ENCODE measurements at places on chromosomes 4 and X.

DNA sequence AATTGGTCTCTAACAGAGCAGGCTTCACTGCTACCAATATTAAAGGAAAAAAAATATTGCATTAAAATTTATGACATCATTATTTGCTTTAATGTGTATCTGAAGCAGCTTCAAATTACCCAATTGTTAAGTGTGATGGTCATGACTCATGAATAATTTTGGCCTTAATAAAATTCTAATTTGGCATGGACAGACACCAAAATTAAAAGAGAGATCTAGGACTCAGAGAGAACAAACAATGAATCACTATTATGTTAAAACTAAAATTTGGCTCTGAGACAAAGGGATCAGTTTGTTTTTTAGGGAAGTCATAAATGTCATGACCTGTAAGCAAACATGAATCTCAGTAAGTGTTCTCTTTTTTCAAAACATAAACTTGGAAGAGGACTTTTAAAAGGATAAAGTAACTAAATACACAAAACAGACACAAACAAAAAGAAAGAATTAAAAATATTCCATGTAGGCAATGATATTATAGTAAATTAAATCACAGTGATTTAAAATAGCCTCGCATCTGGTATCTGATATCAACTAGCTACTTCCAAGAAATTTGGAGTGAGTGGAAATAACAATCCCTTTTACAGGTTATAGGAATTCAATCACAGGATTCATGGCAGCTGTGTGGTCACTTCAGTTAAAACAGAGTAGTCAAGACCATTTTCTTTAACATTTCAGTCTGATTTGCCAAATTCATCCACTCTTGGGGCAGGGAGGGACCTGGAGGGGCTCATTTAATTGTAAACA is 11.6 kb downstream of the VEGFC start:
- DNase-seq: no peak

- DNase-seq: no peak
These were observed 5.7 kb upstream of the SPANXN2 start for GRCh38 chrX:143726296-143726695.

- no peak for DNase-seq
These were observed 217.9 kb downstream of the ARAP2 start for GRCh38 chr4:36026348-36026880.

GRCh38 chr4:73161527-73162185 is 92.1 kb upstream of the COX18 start:
- no peak for DNase-seq

DNA sequence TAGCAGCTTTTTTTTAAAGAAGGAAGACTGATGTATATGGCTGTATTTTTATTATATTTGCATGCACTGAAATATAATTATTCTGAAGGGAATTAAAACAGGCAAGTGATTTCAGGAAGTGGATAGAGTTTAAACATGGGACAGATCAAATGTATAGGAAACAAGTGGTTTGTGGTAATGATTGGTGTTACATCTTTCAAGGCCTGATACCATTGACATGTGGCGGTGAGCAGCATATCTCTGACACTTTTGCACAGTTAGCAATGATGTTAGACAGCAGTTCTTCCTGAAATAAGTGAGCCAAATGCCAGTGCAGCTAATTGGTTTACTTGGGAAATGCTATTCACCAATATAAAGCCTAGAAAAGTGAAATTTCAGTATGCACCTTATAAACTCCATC is 272.1 kb downstream of the RPA4 start:
- no peak for DNase-seq

GRCh38 chr4:157291071-157291470 is 70.5 kb downstream of the GRIA2 start:
- DNase-seq: peak; percentile 22

- no peak for DNase-seq
These were observed 284.8 kb downstream of the AFF2 start for GRCh38 chrX:148785256-148785655.

- no peak for DNase-seq
These were observed 316.7 kb upstream of the KLF3 start for GRCh38 chr4:38347251-38347650.

- DNase-seq: no peak
These were observed 120.2 kb downstream of the INPP4B start for GRCh38 chr4:142725886-142726285.

- DNase-seq: no peak
These were observed 18.3 kb downstream of the KLF3 start for GRCh38 chr4:38682336-38682735.

DNA sequence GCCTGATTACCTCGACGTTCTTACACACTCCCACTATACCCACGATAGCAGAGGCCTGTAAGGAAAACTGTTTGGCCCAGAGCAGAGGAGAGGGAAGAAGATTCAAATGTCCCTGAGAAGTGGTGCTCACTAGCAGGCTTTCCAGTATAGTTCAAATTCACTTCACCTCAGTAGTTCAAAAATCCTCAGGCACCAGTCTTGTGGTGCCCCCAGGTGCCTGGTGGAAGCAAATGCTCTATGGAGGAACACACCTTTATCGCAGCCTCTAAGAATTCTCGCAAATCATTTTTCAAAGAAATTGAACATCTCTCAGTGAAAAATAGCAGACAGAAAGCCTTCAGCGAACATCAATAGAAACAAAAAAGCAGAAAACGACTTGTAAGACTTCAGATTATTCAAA is 12.2 kb upstream of the MTMR1 start:
- DNase-seq: peak; percentile 5

Measured in ACHN (cell line).